ENCODE measurements at places on chromosomes 7 and 10.

DNA sequence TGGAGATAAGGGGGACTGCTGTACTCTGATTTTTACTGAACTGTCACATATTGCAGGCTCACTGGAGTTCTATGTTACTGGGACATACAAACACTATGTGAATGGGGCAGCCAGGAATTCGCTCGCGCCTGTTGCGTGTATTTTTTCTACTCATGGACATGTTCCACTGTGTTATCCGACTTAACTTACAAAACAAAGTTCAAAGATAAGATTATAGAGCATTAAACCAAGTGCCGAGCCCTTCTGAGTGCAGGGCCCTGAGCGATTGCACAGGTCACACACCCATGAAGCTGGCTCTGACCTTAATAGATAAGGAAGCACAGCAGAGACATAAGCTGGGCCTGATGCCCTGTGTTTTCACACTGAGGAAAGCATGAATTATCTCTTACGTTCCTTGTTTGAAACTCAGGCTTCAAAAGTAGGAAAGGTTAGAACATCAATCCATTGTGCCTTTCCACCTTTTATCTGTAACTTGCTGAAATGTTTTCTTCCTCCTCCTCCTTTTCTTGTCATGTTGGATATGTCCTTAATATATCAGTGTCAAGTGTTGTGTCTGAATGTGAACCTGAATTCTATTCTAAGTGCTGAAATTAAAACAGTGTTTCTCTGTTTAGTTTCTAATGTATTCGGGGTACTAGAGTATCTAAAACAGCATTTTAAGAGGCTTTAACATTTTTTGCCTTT is 273.8 kb downstream of the AUTS2 start:
- DNase-seq = no peak

GRCh38 chr10:78800535-78801320 is 268.0 kb upstream of the ZMIZ1 start:
- DNase-seq = no peak

DNA sequence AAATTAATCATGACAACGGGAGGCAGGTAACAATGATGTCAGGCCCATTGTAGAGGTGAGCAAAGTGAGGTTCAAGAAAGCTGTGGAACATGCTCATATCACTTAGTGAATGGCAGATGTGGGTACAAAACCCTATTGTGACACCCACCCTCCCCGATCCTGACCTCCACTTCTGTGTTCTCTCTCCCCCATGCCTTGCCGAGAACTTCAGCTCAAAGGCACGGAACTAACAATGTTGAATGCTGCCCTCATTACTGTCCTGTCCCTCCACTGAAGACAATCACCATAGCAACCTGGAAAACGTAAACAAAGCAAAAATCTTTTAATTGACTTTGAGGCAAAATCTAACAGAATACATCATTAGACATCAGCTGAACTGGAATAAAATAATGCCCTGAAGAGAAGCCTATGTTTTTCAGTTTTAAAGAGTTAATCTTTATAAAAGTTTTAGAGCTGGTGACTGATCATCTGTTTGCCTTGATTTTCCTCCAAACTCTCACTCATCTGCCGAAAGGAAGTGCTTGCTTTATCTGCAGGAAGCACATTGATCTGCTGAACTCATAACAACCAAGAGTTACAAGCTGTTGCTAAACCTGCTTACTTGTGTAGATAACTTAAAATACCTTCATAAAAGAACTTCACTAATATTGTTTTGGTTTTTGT is 133.6 kb downstream of the CUBN start:
- DNase-seq = no peak

GRCh38 chr10:133251388-133252222 is 13.9 kb downstream of the VENTX start:
- DNase-seq = no peak

DNA sequence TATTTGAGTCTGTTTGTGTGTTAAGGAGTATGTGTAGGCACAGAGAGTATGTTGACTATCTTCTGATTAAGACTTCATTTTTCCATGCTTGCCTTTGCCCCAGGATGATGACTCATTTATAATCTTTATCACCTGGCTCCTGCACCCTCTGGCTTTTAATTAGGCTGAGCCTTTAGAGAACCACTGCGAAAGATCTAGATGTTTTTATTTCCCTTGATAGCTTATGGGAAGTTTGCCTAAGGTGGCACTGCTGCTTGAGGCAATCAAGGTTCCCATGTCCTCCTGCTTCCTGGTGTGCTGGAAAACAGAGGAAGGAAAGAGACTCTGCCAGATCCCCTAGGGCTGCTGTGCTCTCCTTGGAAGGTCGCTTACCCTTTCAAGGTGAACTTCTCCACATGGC is 114.6 kb downstream of the ARL4A start:
- DNase-seq = no peak

- no peak for DNase-seq
Observed at GRCh38 chr10:97300980-97301379, 8.5 kb upstream of the ARHGAP19 start.
